AG09309 (cell line): ENCODE measurements at places on chromosomes 5 and 9.

GRCh38 chr5:141479776-141480175 lies 4.0 kb downstream of the PCDHGC3 start:
- no peak for DNase-seq

- no peak for DNase-seq
Observed at GRCh38 chr5:85069659-85070640, 685.3 kb upstream of the EDIL3 start.

DNA sequence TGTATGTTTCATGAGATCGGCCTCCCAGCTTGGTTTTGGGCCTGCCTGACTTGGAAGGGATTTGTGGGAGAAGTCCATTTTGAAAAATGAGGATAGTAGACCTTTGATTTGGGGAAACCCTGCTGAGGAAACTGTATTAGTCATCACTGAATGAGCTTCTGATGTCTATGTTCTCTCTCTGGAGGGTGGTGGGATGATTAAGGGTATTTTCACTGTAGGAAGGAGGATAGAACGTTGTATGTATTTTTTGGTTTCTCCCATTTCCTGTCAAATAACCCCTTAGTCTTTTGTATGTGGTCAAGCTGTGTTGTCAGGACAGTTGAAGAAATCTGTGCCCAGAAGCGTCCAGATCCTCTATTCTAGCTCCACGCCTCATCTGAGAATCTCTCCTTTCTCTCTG lies 151.9 kb downstream of the INSYN2B start:
- DNase-seq: no peak

DNA sequence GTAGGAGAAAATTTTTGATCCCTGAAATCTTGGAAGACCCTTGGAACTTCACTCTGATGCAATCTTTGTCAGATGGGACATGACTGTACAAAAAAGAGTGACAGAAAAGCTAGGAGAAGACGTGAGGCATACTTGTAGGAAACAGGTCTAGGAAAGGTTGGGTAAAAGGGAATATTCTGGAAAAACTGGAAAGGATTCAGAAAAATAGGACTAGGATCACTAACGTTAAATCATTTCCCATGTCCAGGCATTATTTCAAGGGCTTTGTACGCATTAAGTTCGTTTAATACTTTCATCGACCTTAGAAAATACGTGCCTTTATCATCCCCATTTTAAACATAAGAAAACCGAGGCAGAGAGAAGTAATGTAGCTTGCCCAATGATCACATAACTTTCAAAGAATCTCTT lies 2.9 kb downstream of the ALDH1A1 start:
- no peak for DNase-seq

DNA sequence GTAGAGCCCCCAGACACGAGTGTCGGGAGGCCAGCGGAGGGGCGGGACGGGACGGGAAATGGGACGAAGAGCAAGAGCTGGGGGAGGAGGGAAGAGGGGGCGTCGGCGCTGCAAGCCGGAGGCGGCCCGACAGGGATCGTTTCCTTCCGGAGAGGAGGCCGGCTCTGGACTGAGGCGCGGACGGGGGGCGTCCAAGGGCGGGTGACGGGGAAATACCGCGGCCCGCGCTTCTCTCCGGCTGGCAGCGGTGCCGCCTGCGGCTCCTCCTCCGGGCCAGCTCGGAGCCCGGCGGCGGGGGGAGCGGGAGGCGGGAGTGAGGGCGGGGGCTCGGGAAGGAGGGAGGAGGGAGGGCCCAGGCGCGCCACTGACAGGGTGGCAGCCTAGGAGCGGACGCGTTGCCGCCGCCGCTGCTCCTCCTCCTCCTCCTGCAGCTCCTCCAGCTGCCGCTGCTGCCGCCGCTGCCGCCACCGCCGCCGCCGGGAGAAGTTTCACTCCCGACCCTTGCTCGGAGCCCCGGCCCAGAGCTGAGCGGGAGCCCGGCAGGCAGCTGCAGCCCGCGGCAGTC lies at the start of gene CHSY3:
CHSY3 (plus strand) TSS at position 364 of the 565 bp plus-strand sequence.
- no peak for DNase-seq

- DNase-seq: no peak
Observed at GRCh38 chr5:148267962-148268361, 632 bp upstream of the SPINK13 start.

DNA sequence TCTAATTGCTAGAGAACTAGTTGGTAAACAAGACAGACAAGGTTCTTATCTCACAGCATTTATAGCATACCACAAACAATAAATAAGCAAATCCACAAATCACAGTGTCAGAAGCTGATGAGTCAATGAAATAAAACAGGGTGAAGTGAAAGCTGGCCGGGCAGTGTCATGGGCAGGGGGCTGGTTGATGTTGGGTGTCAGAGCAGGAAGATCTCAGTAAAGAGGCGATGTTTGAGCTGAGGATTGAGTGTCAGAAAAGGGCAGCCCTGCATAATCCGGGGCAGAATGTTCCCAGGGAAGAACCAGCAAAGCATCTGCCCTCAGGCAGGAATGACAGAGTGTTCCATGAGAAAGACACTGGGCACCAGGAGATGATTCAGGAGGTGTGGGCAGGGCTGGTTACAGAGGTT lies 183.4 kb downstream of the GOLPH3 start:
- peak; percentile 10 for DNase-seq

- DNase-seq: no peak
Observed at GRCh38 chr5:9954869-9955268, 294.8 kb downstream of the ATPSCKMT start.

DNA sequence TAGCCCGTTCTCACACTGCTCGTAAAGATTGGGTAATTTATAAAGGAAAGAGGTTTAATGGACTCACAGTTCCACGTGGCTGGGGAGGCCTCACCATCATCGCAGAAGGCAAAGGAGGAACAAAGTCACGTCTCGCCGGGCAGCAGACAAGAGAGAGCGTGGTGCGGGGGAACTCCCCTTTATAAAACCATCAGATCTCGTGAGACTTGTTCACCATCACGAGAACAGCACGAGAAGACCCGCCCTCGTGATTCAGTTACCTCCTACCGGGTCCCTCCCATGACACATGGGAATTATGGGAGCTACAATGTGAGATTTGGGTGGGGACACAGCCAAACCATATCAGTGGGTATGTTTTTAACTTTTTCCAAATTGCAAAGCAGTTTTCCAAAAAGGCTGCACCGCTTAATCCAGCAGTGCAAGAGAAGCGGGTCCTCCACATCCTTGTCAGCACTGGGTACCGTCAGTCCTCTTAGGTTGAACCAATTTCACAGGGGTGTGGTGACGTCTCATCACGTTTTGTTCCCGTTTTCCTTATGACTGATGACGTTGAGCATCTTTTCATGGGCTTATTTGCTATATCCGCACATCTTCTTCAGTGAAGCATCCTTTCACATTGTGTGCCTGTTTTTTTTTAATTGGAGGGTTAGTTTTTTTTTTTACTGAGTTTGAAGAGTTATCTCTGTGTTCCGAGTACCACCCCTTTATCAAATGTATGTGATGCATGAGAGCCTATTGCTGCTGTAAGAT lies 8.0 kb upstream of the FCN2 start:
- no peak for DNase-seq

DNA sequence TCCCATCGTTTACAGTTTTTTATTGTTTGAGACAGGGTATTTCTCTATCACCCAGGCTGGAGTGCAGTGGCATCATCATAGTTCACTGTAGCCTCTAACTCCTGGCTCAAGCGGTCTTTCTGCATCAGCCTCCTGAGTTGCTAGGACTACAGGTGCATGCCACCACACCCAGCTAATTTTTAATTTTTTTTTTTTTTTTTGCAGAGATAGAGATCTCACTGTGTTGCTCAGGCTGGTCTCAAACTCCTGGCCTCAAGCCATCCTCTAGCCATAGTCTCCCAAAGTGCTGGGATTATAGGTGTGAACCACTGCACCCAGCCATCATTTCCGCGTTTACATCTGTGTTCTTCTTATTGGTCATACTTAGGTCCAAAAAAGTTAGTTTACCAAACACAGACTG lies 53.6 kb downstream of the FSD1L start:
- DNase-seq: no peak

DNA sequence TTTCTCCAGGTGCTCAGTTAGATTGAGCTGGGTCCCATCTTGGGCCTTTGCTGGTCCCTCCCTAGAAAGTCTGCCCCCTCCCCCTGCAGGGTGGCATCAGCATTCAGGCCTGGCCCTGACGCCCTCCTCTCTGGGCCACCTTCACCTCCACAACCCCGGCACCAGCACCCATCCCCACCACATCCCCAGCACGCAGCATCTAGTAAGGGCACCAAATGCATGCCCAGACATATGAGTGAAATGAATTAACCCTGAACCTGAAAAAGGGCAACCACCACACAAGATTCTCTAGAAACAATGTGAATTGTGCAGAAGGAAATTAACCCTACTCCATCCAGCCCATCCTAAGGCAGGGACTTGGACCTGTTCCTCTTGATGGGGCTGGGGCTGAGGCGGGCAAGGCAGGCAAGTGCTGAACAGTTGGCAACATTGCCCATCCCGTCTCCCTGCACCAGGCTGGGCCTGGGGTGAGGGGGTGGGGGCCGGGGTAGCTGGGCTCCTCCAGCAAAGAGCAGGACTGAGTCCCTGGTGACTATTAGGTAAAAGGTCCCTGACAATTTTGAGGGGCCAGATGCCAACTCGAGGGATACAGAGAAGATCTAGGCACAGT lies 125.9 kb downstream of the KCNIP1 start:
- no peak for DNase-seq

DNA sequence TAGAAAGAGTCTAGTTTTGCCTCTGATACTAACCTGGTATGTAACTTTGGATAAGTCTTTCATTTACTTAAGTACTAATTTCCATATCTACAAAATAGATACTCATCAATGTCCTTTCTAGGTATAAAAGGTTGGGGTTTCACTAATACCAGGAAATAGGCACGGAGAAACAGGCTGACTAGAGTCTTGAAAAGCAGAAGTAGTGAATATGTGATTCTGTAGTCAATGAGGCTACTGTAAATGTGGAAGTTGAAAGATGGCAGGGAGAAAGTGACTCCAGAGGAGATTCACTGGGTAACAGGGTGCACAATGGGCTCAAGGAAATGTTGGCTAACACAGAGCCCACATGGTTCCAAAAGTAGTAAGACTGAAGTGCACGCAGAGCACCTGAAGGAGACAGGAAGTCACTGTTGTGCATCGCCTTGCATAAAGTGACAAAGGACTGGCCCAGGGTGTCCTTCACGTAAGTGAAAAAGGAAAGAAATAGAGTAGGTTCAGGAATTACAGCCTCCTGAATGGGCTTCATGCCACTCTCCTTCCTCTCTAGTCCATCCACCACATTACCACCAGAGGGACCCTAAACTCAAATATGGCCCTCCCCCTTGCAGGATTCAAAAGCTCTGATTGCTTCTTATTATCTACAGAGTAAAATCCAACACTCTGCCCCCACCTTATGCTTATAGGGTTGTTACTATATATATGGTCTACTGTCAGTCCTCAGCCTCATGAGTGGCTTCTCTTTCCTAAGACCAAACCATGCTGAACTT lies 288.0 kb upstream of the SMARCA2 start:
- no peak for DNase-seq

GRCh38 chr9:89445801-89446251 lies 52.1 kb downstream of the SEMA4D start:
- DNase-seq: no peak

- DNase-seq: no peak
Observed at GRCh38 chr9:136351252-136351800, 12.2 kb downstream of the DNLZ start.

DNA sequence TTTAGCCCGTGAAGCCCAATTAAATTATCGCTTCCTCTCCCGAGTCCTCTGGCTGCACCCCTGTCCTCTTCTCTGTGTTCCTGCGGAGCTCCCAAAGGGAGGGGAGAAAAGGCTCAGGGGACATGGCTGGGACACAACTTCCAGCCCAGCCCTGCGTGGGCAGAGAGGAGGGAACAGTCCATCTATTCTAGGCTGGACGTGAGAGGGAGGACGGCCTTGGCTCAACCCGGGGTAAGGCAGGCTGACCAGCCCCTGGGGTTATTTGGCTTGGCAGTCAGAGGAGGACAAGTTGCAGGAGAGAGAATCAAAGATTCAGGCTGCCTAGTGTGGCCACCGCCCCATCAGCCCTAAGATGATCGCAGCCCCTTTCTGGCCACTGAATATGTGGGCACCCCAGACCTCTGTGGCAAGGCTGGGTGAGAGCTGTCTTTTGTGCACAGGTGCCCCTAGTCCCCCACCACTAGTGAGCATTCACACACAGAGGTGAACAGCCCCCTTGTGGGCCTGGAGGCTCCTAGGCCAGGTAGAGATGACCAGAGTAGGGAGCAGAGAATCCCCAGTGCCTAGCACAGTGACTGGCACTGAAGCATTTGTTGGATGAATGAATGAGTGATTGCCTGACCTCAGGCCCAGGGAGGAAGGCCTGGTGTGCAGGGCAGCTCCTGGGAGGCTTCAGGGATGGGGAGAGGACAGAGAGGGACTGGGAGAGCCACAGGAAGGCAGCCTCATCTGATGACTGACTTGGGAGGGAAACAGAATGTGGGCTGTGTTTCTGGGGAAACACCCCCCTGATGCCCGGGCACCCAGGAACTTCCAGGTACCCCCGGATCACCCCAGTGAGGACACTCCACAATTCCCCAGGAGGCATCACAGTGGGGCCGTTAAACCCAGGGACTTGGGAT lies 133.9 kb downstream of the C9orf50 start:
- DNase-seq: no peak

- no peak for DNase-seq
Observed at GRCh38 chr9:37464426-37465248, 613 bp downstream of the ZBTB5 start.

DNA sequence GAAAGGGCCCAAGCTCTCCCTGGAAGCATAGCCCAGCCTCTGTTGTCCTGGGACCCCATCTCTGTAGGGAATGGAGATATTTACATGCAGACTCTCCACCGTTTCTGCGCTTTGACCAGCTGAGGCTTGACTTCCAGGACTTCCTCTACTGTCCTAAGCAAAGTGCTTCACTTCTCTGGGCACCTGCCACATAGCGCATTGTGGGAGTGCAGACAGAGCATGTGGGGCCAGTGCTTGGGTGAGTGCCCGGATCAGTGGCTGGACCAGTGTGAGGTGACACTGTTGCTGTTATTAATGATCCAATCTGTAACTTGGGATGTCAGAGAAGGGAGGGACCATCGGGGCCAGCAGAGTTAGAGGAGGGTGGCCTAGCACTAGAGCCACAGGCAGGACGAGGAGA lies 10.5 kb downstream of the CXCL14 start:
- DNase-seq: no peak

DNA sequence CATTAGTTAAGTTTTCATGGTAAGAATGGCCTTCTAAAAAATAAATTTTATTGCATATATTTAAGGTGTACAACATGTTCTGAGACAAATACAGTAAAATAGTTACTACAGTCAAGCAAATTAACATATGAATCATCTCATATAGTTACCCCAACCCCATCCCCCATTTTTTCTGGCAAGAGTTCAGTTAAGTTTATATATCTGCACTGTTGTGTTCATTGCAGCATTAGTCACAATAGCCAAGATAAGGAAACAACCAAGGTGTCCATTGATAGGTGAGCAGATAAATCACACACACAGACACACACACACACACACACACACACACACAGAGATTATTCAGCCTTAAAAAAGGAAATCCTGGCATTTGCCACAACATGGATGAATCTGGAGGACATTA lies 37.2 kb upstream of the OTULIN start:
- DNase-seq: no peak

GRCh38 chr5:136034984-136035383 lies 6.2 kb downstream of the TGFBI start:
- no peak for DNase-seq
